Vagina (tissue), 2 donors: ENCODE measurements at places on chromosomes 16 and 17.
A peak's percentile ranks its signal among the peaks of the same experiment; 100 is the strongest.

DNA sequence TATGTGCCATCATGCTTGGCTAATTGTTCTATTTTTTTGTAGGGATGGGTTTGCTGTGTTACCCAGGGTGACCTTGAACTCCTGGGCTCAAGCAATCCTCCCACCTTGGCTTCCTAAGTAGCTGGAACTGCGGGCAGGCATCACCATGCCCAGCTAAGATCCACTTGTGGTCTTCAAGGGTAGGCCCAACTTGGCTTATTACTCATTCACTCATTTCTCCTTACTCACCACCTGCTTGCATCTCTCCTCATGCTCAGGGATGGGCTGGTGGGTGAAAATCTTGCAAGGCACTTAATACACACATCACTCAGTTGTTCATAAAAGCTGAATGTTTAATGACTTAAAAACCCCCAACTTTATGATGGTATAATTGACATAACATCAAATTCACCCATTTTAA, 207.8 kb downstream of the SHISA9 start:
- H3K36me3 ChIP-seq, result no peaks in the 10 kb centered on the region
- no peak overlapping the region for H3K27ac ChIP-seq
- no peaks in the 10 kb centered on the region for H3K4me1 ChIP-seq

GRCh38 chr17:49603720-49604119, 28.0 kb downstream of the NXPH3 start:
- no peaks in the 10 kb centered on the region for H3K36me3 ChIP-seq
- peaks cover 13% of the 10 kb centered on the region for H3K4me1 ChIP-seq
- H3K27ac ChIP-seq, result peak overlapping the region; percentile 8
- H3K4me3 ChIP-seq, result no peak overlapping the region
- DNase-seq, result no peak

- no peaks in the 10 kb centered on the region for H3K4me1 ChIP-seq
- H3K27me3 ChIP-seq, result no peaks in the 10 kb centered on the region
- H3K27ac ChIP-seq, result no peak overlapping the region
- no peak overlapping the region for H3K4me3 ChIP-seq
Observed at GRCh38 chr16:4979736-4980660, 21.9 kb downstream of the SEC14L5 start.

- no peak overlapping the region for H3K27ac ChIP-seq
- DNase-seq, result no peak
- peaks cover 15% of the 10 kb centered on the region for H3K4me1 ChIP-seq
Observed at GRCh38 chr17:31532081-31532480, 140.6 kb downstream of the RAB11FIP4 start.

- no peak for DNase-seq
- H3K27me3 ChIP-seq, result no peaks in the 10 kb centered on the region
- H3K27ac ChIP-seq, result peak overlapping the region; percentile 59
- H3K4me3 ChIP-seq, result peak overlapping the region; percentile 31
Observed at GRCh38 chr17:7045492-7046126, 1.7 kb upstream of the SLC16A11 start.

GRCh38 chr17:49688848-49689247, 11.0 kb upstream of the SPOP start:
- no peak overlapping the region for H3K4me3 ChIP-seq
- peak overlapping the region; percentile 74 for H3K27ac ChIP-seq
- H3K4me1 ChIP-seq, result peaks cover 19% of the 10 kb centered on the region
- no peaks in the 10 kb centered on the region for H3K27me3 ChIP-seq

DNA sequence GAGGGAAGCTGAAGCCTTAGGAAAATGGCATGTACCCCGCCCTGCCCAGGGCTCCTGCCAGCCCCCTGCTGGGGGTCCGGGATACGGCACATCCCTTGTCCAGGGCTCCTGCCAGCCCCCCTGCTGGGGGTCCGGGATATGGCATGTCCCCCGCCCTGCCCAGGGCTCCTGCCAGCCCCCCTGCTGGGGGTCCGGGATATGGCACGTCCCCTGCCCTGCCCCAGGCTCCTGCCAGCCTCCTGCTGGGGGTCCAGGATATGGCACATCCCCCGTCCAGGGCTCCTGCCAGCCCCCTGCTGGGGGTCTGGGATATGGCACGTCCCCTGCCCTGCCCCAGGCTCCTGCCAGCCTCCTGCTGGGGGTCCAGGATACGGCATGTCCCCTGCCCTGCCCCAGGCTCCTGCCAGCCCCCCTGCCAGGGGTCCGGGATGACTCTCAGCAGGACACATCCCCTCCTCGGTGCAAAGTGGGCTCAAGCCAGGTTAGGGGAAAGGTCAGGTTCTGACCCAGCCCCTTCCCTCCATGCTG, 43.2 kb downstream of the RPH3AL start:
- no peaks in the 10 kb centered on the region for H3K36me3 ChIP-seq
- no peak for DNase-seq
- H3K27me3 ChIP-seq, result no peaks in the 10 kb centered on the region
- peaks cover 11% of the 10 kb centered on the region for H3K4me1 ChIP-seq
- H3K4me3 ChIP-seq, result no peak overlapping the region

DNA sequence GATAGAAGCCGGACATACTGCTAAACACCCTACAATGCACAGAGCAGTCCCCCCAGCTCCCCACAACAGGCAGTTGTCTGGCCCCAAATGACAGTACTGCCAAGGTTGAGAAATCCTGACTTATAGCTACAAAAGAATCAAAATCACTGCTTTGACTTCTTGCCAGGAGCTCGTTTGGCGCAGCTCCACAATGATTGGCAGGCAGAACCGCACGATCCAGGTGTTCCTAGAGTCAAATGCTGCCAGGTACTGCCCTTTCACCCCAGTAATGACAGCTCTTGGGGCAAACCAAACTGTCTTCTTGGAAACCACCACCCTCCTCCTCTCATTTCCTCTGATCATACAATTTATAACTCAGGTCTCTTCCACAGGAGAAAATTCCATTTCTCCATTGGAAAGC, 2.2 kb upstream of the TMC5 start:
- H3K27ac ChIP-seq, result no peak overlapping the region
- H3K36me3 ChIP-seq, result no peaks in the 10 kb centered on the region
- H3K27me3 ChIP-seq, result no peaks in the 10 kb centered on the region
- H3K4me1 ChIP-seq, result peaks cover 6% of the 10 kb centered on the region
- no peak for DNase-seq
- H3K4me3 ChIP-seq, result no peak overlapping the region

DNA sequence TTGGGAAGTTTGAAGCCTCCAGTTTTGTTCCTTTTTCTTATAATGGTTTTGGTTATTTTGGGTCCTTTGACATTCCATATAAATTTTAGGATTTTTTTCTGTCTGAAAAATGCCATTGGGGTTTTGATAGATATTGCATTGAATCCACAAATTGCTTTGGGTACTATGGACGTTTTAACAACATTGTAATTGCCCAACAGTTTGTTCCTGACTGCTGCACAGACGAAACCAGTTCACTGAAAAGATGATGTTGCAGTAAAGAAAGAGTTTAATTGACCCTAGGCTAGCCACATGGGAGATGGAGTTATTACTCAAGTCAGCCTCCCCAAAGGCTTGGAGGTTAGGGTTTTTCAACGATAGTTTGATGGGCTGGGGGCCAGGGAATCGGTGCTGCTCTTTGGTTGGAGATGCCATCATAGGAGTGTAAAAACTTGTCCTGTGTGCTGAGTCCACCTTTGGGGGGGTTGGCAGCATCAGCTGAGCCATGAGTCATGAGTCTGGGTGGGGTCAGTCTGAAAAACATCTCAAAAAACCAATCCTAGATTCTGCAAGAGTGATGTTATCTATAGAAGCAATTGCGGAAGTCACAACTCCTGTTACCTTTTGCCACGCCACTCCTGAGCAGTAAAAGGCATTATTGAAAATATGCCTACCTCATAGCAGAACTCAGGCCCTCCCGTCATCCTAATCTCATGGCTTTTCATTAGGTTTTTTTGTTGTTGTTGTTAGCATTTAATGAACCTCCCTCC, 2.7 kb upstream of the PRSS41 start:
- no peaks in the 10 kb centered on the region for H3K4me1 ChIP-seq
- no peaks in the 10 kb centered on the region for H3K27me3 ChIP-seq
- H3K36me3 ChIP-seq, result no peaks in the 10 kb centered on the region
- DNase-seq, result no peak
- no peak overlapping the region for H3K4me3 ChIP-seq
- no peak overlapping the region for H3K27ac ChIP-seq

GRCh38 chr16:23824909-23825308, 10.9 kb upstream of the PRKCB start:
- no peak for DNase-seq
- H3K4me1 ChIP-seq, result no peaks in the 10 kb centered on the region
- H3K27me3 ChIP-seq, result no peaks in the 10 kb centered on the region
- no peaks in the 10 kb centered on the region for H3K36me3 ChIP-seq
- H3K4me3 ChIP-seq, result no peak overlapping the region

DNA sequence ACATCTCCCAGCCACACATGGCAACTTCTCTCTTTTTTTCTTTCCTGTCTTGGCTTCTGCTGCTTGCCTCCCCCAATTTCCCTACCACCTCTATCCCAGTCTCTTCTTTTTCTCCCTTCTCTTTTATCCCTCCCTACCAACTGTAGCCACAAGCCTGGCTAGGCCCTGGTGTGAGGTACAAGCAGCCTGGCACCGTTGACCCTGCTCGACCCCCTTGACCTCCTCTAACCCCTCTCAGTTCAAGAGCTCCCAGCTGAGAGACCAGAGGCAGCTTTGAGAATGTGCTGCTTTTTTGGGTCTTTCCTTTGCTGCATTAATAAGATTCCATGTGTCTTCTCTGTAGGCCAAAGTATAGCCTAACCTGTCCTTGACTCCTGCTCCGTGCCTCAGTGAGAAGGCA, 32.3 kb downstream of the B9D1 start:
- H3K36me3 ChIP-seq, result no peaks in the 10 kb centered on the region
- no peak for DNase-seq
- H3K4me3 ChIP-seq, result no peak overlapping the region
- no peaks in the 10 kb centered on the region for H3K27me3 ChIP-seq
- H3K27ac ChIP-seq, result no peak overlapping the region

GRCh38 chr16:74862743-74863244, 88.2 kb upstream of the FA2H start:
- no peak overlapping the region for H3K4me3 ChIP-seq
- no peaks in the 10 kb centered on the region for H3K36me3 ChIP-seq
- H3K27ac ChIP-seq, result no peak overlapping the region
- H3K27me3 ChIP-seq, result no peaks in the 10 kb centered on the region
- no peak for DNase-seq

- no peak overlapping the region for H3K27ac ChIP-seq
- DNase-seq, result no peak
- H3K4me3 ChIP-seq, result no peak overlapping the region
- no peaks in the 10 kb centered on the region for H3K36me3 ChIP-seq
- H3K4me1 ChIP-seq, result no peaks in the 10 kb centered on the region
Observed at GRCh38 chr17:63949576-63950250, 17.6 kb upstream of the CD79B start.

DNA sequence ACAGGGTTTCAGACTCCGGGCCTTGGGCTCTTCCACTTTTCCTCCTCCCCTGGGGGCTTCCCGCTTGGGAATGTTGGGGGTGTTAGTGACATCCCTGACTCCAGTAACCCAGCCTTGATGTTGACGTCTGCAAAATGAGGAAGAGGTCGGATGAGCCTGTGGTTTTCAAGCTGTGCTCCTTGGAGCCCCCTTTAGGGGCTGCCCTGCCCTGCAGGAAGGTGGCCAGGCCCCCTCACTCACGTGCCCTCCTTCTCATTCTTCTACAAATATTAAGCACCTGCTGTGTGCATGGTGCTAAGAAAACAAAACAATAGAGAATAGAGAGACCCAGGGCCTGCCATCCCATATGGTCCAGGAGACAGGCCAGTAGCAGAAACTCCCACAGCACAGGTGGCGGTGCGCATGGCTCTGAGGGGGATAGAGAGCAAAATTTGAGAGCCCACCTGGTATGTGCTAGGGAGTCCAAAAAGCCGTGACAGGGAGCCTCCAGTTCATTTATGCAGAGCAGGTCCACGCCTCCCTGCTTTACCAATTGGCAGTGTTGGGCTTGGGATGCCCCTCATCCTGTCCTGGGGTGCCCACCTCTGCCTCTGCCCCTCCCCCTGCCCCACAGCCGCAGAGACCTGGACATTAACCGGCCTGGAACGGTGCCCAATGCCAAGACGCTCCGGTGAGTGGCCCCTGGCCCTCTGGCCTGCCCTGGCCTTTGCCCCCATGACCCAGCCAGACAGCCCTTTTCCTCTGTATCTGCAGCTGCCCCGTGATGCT, 7.4 kb downstream of the NDRG4 start:
- H3K36me3 ChIP-seq, result no peaks in the 10 kb centered on the region
- H3K4me1 ChIP-seq, result no peaks in the 10 kb centered on the region
- H3K27me3 ChIP-seq, result no peaks in the 10 kb centered on the region
- H3K4me3 ChIP-seq, result no peak overlapping the region
- H3K27ac ChIP-seq, result no peak overlapping the region

- peak; percentile 95 for DNase-seq
- H3K4me1 ChIP-seq, result peaks cover 62% of the 10 kb centered on the region
- H3K4me3 ChIP-seq, result no peak overlapping the region
- peak overlapping the region; percentile 68 for H3K27ac ChIP-seq
Observed at GRCh38 chr16:72985148-72985941, 62.6 kb downstream of the ZFHX3 start.

DNA sequence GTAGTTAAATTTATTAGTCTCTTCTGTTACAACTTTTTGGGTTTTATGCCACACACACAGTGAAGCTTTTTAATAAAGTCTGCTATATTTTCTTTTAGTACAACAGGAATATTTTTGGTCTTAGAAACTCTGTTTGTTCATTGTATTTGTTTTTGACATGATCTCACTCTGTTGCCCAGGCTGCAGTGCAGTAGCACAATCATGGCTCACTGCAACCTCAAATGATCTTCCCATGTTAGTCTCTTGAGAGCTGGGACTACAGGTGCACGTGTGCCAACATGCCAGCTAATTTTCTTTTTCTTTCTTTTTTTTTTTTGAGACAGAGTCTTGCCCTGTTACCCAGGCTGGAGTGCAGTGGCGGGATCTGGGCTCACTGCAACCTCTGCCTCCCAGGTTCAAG, 27.1 kb downstream of the PPM1D start:
- H3K36me3 ChIP-seq, result peaks cover 9% of the 10 kb centered on the region
- no peak overlapping the region for H3K27ac ChIP-seq
- DNase-seq, result no peak
- no peak overlapping the region for H3K4me3 ChIP-seq
- no peaks in the 10 kb centered on the region for H3K27me3 ChIP-seq
- no peaks in the 10 kb centered on the region for H3K4me1 ChIP-seq

GRCh38 chr16:164827-165538, 795 bp upstream of the HBM start:
- DNase-seq, result no peak
- no peak overlapping the region for H3K27ac ChIP-seq
- peak overlapping the region; percentile 32 for H3K4me3 ChIP-seq

DNA sequence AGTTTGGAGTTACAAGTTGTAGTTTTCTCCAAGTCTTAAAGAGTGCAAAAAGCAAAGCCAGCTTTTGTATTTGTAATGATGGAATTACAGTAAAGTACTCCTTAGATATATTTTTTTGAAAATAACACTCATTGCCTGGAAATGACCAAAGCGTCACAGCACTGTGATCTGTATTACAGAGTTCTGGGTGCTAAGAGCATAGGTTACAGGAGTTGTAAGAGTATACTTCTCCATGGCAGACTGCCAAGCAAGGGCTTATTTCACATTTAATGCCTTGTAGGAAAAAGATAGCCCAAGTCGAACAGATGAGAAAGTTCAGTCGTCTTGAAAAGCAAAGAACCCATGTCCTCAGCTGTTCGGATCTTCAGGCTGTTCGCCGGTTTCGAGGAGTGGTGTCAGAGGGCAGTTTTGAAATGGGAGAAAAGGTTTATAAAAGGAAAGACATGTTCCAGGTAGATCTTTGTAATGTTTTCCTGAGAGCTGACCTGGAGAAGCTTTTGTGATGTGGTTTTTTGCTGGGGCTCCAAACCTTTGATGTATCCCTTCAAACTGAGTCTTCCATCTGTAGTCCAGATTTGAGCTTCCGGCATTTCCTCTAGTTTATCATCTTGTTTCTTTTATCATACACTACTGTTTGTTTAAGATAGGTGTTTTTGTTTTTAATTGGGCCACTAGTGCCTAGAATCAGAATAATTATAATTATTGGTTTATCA, 41.3 kb downstream of the ERCC4 start:
- no peaks in the 10 kb centered on the region for H3K27me3 ChIP-seq
- no peak overlapping the region for H3K27ac ChIP-seq
- no peaks in the 10 kb centered on the region for H3K36me3 ChIP-seq
- H3K4me3 ChIP-seq, result no peak overlapping the region
